ENCODE measurements at places on chromosomes 1 and 21.

DNA sequence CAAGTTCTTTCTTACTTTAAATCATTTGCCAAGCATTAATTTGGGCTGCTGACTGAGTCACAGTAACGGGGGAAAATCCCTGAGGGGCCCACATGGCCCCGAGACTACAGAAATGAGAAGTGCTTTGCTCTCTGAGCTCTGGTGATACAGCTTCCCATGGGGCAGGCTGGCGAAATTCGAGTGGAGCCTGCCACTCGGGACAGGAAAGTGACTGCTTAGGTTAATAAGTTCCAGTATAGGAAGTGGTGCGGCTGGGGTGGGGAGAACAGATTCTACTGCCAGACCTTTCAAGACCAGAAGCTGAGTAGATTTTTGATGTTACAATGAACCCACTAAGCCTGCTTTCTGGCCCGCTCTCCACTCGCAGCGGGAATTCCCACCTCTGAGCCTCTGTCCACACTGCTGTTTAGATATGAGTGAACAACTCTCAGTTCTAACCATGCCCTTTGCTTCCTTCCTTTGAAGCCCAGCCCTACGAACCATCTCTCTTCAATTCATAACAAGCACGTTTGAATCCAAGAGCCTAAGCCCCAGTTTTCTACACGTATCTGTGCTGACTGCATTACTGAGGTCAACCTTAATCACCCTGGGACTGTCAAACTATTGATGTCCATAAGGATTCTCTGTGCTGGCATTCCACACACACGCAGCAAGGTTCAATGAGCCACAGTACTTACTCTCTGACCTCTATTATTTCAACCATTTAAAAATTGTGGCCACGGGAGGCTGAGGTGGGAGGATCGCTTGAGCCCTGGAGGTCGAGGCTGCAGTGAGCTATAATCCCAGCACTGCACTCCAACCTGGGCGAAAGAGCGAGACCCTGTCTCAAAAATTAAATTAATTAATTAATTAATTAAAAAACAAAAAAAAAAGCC, 9.6 kb downstream of the ZBTB17 start:
- no peak for DNase-seq

GRCh38 chr1:51215169-51215568, 20.9 kb upstream of the RNF11 start:
- no peak for DNase-seq

DNA sequence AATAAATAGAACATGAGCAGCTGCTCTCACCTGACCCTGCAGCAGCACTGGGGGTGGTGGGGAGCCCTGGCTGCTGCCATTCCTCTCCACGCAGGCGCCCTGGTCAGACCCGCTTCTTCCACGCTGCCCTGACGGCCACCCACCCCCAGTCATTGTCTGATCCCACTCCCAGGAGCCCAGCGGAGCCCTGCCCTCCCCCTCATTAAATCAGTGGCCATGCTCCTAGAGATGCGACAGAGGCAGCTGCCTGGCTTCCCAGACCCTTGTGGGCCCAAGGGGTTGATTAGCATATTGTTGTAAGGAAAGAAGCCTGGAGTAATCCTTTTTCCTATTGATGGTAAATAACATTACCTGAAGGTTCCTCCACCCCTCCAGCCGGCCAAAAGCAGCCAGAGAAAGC, 301.5 kb downstream of the RRAGC start:
- DNase-seq, result no peak

GRCh38 chr21:24280596-24280995, 1326.7 kb downstream of the MRPL39 start:
- no peak for DNase-seq

GRCh38 chr1:95308276-95309030, 74.4 kb downstream of the RWDD3 start:
- DNase-seq, result no peak

DNA sequence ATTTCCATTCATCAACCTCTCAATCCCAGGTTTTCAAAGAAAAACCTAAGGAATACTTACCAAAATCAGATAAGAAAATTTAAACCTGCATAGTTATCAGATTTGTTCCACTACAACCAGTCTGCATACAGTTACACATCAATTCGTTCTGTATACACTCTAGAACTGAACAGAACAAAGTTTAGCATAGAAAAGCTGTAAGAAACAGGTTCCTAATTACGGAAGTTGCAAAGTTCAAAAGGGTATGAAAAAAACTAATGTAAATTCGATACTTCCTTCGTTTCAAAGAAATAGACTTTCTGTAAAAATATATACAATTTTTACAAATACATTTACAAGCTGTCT, 3.1 kb downstream of the MCL1 start:
- DNase-seq, result no peak

DNA sequence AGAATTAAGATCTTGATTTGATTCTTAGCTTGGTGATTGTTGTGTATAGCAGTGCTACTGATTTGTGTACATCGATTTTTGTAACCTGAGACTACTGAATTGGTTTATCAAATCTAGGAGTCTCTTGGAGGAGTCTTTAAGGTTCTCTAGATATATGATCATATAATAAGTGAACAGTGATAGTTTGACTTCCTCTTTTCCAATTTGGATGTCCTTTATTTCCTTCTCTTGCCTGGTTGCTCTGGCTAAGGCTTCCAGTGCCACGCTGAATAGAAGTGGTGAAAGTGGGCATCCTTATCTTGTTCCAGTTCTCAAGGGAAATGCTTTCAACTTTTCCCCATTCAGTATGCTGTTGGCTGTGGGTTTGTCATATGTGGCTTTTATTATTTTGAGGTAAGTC, 61.5 kb upstream of the LYST start:
- DNase-seq, result no peak

GRCh38 chr21:41322496-41323382, 6.1 kb downstream of the FAM3B start:
- DNase-seq, result no peak

GRCh38 chr1:212561501-212561931, 47.0 kb upstream of the ATF3 start:
- no peak for DNase-seq

GRCh38 chr1:183915625-183916510, 110.9 kb downstream of the RGL1 start:
- peak; percentile 18 for DNase-seq

DNA sequence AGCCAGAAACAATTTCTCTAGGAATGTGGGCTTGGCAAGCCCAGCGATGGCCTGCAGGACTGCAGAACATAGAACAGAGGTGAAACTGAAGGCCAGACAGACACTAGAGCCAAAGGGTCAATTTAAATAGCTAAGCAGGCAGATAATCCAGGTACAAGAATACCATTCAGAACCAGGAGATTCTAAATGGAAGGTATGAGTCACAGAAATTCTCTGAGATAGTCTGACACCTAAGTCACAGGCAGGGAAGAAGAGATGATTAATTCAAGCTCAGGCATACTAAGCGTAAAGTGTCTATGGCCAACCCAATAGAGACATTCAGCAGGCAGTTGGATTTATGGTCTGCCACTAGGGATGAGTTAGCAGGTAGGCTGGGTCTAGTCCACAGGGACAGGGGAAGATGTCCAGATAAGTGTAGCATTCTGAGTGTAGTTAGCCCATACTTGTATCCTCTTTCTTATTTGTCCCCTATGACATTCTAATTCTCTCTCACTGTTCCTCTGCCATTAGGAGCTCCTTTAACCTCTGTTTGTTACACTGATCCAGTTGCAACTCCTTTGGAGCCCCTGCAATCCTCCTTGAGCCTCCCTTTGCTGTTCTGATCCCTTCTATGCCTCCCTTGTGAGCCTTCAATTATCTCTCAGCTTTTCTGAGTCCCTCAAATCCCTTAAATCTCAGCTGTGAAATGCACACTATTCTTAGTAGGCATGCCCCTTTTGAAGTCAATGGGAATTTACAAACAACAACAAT, 383.8 kb downstream of the LMO4 start:
- DNase-seq, result no peak

DNA sequence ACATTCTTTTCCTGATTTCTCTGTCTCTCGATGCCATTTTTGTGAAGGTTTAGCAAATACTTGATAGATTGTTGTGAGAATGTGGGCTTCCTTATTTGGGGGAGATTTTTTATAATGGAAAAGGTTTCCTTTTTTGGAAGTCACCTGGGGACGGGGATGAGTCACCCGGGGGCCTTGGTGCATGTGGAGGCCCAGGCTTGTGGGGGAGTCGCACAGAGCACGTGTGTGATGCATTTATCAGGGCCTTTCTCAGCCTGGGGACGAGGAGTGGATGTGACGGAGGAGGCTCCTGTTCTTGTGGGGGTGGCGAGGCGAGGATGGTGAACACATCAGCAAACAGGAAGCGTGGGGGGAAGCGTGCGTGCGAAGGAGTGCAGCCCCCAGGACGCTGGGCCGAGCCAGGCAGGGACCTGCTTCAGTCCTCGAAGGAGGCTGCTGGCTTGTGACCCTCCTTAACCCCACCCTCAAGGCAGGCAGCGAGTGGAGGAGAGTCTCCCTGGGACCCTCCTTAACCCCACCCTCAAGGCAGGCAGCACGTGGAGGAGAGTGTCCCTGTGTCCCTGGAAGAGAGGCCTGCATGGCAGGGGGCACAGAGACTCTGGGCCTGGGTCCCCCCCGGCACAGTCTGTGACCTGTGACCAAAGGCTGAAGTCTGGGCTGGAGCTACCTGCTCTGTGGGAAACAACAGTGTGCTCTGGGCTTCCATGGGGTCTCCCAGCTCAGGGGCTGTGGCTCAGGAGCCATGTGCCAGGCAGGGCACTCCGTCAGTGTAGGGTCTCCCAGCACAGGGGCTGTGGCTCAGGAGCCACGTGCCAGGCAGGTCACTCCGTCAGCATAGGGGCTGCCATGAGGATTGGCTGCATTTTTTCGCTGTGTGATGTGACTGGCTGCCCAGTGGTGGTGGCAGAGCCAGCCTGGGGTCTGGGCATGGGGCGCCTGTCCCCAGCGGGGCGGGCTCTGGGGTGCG, 57.2 kb downstream of the AGPAT3 start:
- no peak for DNase-seq

- DNase-seq, result no peak
Measured at GRCh38 chr1:81128079-81128478, 672.7 kb upstream of the ADGRL2 start.

DNA sequence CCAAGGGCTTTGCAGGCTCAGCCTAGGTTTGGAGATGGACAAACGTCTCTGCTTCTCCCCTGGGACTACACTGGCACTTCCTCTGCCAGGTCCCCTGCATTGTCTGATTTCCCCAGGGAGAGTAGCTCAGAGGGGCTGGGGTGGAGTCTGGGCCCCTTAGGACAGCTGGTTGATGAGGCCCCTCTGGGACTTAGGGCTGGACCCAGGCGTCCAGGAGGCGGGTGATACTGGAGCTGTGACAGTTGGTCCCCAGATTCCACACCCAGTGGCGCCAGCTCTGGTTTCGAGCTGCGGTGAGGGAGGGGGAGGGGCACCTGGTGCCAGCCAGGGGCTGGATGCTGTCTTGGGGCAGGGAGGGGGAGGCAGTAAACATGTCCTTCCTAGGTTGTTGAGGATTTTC, 7.4 kb upstream of the MEX3A start:
- peak; percentile 20 for DNase-seq

DNA sequence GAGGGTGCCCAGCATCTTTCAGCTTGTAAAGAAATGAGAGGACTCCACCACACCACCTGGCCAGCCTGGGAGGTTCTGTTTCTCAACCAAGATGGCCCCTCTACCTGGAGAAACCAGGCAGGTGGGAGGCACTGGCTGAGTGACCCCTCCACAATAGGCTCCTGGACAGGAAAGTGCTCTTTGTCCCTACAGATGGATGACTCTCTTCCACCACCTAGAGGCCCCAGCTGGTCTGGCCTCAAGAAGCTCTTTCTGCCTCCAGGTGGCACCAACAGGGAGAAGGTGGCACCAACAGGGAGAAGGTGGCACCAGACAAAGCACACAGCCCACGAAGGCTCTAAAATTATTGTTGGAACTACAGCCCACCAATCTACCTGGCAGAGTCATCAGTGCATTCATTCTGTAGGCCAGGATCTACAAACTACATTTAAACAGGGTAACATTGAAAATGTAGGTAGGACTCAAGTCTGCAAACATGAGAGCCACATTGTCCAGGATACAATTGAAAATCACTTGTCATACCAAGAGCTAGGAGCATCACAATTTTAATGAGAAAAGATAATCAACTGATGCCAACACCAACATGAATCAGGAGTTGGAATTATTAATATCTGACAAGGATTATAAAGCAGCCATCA, 14.4 kb downstream of the TMPRSS3 start:
- DNase-seq, result no peak

DNA sequence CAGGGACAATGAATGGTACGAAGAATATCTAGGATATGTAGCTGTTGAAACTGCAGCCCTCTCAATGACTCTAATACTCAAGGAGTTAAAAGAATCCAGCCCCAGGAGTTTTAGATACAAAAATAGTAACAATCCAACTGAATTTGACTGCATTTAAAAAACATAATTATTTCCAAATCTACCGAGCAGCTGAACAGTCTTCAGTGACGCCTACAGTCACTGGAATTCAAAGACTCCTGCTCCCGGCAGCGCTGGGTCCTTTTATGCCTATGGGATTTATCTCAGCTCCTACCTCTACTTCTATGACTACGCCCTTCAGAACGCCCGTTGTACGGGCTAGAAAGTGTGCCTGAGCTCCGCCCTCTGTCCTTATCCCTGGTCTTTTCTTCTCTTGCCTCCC, 55.7 kb downstream of the WARS2 start:
- DNase-seq, result no peak

- no peak for DNase-seq
Measured at GRCh38 chr21:46154155-46154954, 1.0 kb downstream of the FTCD start.

DNA sequence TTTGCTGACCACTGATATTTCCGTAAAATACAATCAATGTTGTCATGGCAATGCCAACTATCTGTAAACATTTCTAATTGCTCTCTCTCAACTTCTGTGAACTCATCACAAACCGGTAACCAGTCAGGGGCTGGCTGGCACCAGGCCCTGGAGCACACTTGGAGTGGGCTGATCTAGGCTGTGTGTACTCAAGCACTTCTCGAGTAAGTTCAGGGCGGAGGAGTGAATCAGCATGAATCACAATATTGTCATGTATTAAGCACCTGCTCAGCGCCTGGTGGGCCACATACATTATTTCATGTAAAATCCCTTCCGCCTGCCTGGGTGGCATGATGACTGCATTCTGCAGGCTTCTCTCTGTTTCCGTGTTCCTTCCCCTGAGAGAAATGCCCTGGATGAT, 212.4 kb downstream of the FOXD2 start:
- DNase-seq, result peak; percentile 96

DNA sequence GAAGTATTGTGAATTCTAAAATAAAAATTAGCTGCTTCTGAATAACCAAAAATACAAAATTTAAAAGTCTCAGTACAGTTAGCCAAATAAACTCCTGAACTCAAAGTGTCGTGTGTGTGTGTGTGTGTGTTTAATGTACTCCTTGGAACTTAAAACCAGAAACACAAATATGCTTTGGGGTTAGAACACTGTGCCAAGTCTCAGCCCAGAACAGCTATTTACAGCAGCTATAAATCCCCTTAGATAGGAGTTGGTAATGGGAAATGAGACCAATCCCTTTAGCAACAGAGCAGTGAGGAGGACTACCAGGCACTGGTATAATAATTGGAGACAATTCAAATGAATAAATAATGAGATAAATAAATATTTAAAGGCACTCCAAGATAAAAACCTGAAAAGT, 83.1 kb downstream of the PATJ start:
- no peak for DNase-seq

- DNase-seq, result no peak
Measured at GRCh38 chr1:17101261-17101660, 18.0 kb downstream of the PADI2 start.

All from NCI-H1436 treated with DMSO at 0.1 percent for 48 hours (cell line).